Stimulated activated CD4-positive, alpha-beta T cell treated with anti-CD3 and anti-CD28 coated beads, TNF-alpha, amount 100 ng/mL, for 48 hours (primary cell): ENCODE measurements at places on chromosomes 5 and 9.

DNA sequence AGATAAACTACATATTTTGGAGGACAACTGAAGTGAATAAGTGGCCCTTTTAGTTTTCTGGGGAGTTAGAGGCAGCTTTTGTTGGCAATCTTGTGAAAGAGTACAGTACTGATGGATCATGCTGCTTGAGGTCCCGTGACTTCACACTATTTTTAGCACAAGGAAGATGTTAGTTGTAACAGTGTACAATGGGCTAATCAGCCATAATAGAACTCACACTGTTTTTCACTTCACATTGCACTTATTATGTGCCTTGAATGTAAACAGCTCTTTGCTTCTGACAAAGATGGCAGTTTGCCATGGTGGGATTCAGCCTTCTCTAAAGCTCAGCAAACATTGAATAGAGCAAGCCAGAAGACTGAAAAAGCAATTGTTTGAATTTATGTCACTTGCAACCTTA lies 176.7 kb upstream of the ZNF608 start:
- DNase-seq: no peak

DNA sequence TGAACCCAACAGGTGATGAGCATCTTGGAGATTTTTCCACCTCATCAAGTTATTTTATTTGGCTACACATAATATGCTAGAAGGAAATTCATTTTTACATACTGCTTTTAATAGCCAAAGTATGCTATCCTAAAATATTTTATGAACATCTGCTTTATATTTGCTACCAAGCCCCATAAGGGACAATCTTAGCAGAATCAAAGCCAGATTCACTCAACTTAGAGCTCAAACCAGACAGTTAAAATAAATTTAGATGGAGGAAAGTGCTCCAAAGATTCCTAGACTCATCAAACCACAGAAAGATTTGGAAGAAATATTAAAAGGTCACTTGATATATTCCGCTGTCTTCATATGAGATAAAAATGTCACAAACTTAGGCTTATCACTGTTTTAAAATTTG lies 637.1 kb upstream of the CCNG1 start:
- no peak for DNase-seq

DNA sequence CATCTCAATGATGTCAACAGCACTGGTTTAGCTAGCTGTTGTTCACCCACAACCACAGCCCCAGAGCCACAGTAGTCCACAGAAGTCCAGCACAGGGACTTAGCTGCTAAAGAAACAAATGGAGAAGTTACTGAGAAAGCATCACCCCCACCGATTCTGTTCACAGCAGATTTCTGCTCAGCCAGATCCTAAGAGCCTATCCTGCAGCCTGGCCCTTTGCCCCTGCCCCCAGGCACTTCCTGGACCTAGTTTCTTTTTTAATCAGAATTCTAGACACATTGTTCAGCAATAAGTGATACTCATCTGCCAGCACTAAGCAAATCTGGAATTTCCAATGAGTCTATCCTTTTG lies 7.4 kb downstream of the B4GALT1 start:
- DNase-seq: peak; percentile 56

- no peak for DNase-seq
These were observed 27.0 kb downstream of the CATSPER3 start for GRCh38 chr5:134994560-134995156.

DNA sequence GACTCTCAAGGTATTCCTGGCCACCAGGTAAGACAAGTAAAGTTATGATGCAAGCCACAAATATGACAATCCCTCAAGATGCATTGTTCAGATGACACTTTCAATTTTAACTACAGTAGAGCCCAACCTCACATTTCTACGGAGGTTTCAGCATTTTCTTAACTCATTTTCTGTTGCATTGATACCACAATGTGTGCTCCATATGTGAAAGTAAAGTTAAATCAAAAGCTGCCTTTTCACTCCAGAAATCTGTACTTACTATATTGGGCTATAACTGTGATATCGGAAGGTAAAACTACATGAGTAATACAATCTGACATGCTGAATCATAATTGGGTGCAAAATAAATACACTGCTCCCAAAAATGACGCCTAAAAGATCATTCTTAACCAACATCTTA lies 333.6 kb upstream of the MEF2C start:
- no peak for DNase-seq

- DNase-seq: no peak
These were observed 344.9 kb upstream of the PAPPA start for GRCh38 chr9:115808695-115809094.
